NCI-H187 (cell line): ENCODE measurements at places on chromosomes 7 and 10.

GRCh38 chr7:106049139-106049752 lies 62.9 kb downstream of the SYPL1 start:
- no peak for DNase-seq

GRCh38 chr10:110170142-110170971 lies 37.0 kb upstream of the MXI1 start:
- DNase-seq = no peak

DNA sequence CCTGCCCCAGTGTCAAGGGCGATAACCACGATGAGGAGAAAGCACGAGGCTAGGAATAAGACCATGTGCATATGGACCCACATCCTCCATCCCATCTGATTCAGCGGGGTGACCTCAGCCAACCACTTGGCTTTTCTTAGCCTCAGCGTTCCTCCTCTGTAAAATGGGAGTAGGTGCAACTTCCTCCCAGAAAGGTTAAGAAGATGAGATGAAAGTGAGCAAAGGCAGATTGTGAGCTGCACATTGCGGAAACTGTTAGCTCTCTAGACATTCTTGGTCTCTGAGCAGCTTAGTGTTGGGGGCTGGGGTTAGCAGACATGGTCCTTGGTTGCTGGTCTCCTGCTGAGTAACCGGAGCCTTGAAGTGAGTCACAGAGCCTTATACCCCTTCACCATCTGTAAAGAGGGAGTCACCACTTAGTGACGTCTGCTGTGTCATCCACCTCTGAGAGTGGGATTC lies 497.3 kb upstream of the GALNT17 start:
- DNase-seq = no peak

DNA sequence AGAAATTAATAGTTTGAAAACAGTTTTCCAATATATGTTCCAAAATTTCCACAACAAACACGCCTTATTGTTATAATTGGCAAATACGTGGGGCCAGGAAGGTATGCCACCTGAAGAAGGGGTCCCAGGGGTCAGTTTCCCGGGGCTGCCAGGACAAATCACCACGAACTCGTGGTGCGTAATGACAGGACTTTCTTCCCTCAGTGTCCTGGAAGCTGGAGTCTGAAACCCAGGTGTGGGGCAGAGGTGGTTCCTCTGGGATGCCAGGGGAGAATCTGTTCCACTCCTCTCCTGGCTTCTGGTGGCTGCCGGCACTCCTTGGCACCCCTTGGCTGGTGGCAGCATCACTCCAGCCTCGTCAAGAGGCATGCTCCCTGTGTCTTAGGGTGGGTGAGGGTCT lies 56.7 kb downstream of the CHST15 start:
- no peak for DNase-seq

DNA sequence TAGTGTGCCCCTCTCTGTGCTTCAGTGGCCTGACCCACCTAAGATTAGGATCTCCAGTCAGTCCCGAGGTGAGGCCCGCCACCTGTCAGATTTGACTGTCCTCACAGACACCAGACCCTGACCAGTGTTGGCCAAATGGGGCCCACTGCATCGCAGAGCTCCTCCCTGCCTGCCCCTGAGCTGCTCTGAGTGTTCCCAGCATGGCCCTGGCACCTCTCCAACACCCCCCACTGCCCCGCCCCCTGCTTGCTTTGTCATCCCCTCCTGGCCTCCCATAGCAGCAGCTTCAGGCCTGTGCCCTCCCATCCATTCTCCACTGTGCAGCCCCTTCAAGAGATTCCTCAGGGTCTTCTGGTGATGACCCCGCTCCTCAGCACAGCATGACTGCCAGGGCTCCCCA lies 67.6 kb downstream of the C10orf120 start:
- DNase-seq = no peak

- no peak for DNase-seq
These were observed 6.1 kb upstream of the VCL start for GRCh38 chr10:73991884-73992245.
